Choroid plexus epithelial cell (primary cell): ENCODE measurements at places on chromosomes 2 and 18.

DNA sequence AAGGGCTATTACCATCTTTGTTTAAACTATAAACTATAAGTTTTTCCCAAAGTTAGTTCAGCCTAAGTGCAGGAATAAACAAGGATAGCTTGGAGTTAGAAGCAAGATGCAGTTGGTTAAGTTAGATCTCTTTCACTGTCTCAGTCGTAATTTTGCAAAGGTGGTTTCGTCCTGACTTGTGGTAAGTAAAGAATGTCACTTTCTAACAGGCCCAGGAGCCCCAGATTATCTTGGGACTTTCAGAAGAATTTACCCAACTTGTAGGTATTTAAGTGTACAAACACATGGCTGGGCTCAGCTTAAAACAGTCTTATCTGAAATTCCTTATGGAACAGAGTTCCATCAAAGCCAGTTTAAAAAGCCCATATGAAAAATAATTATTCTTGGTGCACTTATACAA is 18.3 kb upstream of the FAM98A start:
- no peak for DNase-seq

GRCh38 chr2:189127756-189128155 is 51.8 kb downstream of the COL5A2 start:
- DNase-seq = no peak

DNA sequence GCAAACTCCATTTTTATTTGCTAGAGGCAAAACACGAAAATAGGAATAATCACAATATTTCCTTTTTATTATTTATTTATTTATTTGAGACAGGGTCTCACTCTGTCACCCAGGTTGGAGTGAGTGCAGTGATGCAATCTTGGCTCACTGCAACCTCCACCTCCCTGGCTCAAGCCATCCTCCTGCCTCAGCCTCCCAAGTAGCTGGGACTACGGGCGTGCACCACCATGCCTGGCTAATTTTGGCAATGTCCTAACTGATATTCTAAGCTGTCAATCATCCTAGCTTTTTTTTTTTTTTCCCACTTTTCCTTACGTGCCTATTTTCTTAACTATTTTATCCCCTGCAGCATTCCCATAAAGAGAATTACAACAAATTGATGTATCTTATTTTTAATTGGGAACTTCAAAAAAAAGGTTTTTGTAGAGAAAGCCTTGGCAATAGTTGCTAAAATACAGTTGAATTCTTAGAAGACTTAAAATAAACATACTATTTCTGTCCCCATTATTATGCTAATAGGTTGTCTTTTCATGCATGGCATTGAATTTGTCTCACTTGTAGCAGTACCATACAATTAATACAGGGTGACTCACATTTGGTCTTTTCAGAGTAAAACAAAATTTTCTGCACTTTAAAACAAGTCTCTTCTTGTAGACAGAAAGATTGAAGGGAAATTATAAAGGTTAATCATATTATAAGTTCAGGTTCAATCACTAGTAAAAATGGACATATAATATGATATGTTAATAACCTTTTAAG is 153.5 kb downstream of the SLC39A10 start:
- no peak for DNase-seq

DNA sequence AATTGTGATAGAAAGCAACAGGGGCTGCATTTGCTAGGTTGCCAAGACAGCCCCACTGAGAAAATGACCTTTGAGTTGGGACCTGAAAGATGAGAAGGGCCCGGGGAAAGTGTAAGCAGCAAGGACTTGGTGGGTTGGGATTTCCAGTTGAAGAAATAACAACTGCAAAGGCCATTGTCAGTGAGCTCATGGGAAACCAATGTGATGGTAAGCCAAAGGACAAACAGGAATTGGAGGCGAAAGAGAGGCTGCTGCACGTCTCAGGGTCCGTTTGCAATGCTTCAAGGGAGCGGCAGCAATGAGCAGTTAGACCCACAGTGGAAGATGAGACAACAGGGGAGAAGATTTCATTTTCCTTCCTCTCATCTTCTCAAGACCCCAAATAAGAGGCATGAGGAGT is 51.5 kb upstream of the RGPD4 start:
- DNase-seq = no peak

DNA sequence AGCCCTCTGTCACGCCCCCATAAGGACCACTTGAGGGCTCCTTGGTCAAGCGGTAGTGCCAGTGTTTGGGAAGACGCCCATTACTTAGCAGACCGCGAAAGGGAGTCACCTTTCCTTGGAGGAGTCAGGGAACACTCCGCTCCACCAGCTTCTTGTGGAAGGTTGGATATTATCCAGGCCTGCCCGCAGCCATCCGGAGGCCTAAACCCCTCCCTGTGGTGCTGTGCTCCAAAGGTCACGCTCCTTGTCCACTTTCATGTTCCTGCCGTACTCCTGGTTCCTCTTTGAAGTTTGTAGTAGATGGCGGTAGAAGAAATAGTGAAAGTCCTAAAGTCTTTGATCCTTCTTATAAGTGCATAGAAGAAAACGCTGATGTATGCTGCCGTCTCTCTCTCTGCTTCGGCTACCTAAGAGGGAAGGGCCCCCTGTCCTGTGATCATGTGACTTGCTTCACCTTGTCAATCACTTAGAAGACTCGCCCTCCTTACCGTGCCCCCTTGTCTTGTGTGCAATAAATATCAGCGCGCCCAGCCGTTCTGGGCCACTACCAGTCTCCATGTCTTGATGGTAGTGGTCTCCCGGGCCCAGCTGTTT is 1.7 kb upstream of the CATIP start:
- no peak for DNase-seq

GRCh38 chr2:186516396-186516795 is 30.3 kb downstream of the ZC3H15 start:
- no peak for DNase-seq

- DNase-seq = no peak
Measured at GRCh38 chr2:70482401-70482800, 71.2 kb downstream of the TGFA start.

GRCh38 chr18:9182852-9183399 is 46.3 kb downstream of the ANKRD12 start:
- no peak for DNase-seq

DNA sequence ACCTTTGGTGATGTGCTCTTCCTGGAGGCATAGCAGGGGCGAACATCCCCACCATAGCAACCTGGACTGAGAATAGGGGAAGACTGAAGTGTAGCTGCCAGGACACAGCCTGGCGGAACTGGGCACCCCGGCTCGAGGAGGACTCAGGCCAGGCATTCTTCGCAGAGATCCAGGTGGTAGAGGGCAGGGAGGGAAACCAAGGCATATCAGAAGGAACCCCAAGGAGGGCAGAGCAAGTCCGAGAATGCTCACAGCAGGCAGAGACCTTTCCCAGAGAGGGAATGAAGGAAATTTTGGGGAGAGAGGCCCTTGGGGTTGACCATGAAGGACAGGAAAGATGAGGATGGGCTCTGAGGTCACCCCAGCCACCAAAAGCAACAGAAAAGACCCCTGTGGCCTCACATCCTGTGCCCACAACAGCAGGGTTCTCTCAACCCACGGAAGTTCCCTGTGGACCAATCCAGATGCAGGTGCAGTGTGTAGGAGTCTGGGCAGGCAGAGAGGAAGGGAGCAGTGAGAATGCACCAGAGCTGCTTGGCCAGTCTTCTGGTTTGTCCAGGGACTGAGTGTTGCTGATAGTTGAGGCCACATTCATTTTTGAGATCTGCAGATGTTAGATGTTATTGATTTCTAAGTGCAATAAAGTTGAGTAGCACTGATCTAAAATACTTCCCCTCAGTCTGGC is 136.9 kb downstream of the PXDN start:
- no peak for DNase-seq

GRCh38 chr2:232588680-232589585 is 38.4 kb downstream of the EIF4E2 start:
- DNase-seq = peak; percentile 60

- DNase-seq = peak; percentile 52
Measured at GRCh38 chr2:161238560-161239325, 69.5 kb upstream of the PSMD14 start.

GRCh38 chr2:174051741-174052583 is 86.8 kb upstream of the SP3 start:
- DNase-seq = peak; percentile 85

DNA sequence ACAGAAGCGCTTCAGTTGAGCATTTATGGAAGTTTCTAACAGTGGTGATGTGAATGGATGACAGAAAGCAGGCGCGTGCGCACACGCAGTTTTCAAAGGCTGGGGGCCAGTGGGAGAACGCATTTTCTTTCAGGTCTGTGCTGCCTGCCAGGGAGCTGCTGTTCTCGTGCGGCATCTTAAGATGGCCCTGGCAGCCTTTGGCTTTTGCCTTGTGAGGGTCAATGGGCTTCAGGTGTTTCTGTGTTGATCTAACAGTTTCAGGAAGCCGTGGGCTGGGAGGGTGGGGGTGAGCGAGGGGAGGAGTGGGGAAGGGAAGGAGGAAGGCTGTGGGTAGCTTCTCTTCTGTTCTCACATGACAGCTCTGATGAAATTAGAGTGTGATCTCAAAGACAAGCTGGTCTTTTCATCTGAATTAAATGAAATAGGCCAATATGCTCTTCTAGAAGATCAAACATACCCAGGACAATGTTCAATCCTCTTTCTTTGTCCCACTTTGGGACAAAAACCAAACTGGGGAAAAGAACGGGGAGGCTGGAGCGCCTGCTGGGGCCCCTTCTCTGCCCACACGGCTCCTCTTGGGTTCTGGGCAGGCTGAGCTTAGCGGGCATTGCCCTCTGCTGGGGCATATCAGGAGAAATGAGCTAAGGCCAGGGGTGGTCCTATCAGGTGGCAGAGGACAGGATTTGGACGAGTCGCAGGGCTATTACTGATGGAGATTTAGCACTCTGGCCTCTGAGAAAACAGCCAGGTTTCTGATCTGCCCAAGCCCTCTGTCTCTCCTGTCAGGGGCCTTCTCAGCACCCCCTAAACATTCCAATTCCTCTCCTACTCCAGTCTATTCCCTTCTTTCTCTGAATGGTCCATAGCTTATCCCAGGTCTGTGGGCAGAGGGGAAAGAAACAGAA is 126.2 kb upstream of the LGALSL start:
- peak; percentile 45 for DNase-seq

DNA sequence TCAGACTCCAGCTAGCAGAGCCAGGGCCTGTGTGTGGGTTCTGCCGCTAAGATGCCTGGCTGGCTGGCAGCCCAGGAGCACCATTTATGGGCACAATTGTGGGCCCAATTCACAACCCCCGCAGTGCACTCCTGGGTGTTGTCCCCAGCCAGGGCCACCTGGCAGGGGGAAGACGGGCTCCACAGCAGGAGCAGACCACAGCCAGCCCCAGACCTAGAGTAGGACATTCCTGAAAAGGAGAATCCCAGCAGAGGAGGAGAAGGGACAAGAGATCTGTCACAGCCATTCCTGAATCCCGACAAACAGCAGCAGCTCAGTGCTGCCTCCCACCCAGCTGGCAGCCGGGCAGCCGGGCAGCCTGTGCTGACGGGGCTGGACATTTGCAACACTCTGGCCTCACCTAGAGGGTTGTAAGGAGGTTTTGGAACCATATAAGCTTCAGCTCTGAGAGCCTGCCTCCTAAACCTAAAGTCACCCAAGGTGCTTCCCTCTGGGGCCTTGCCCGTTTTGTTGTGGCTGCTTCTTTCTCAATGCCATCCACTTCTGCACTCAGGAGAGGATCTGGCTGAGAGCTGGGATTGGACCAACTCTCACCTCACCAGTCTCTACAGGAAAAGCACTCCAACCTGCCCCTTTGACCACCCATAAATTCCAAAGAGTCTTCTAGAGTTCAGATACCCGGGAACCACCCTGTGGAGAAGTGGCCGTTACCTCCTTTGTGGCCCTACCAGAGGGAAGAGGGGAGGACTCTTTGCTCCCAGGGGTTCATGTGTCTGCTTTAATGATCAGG is 4.1 kb upstream of the TMEM177 start:
- no peak for DNase-seq

GRCh38 chr2:362924-363323 is 75.0 kb upstream of the ALKAL2 start:
- no peak for DNase-seq

- DNase-seq = no peak
Measured at GRCh38 chr2:160565099-160565845, 71.7 kb upstream of the RBMS1 start.

GRCh38 chr18:26579941-26580618 is 31.7 kb upstream of the KCTD1 start:
- no peak for DNase-seq

DNA sequence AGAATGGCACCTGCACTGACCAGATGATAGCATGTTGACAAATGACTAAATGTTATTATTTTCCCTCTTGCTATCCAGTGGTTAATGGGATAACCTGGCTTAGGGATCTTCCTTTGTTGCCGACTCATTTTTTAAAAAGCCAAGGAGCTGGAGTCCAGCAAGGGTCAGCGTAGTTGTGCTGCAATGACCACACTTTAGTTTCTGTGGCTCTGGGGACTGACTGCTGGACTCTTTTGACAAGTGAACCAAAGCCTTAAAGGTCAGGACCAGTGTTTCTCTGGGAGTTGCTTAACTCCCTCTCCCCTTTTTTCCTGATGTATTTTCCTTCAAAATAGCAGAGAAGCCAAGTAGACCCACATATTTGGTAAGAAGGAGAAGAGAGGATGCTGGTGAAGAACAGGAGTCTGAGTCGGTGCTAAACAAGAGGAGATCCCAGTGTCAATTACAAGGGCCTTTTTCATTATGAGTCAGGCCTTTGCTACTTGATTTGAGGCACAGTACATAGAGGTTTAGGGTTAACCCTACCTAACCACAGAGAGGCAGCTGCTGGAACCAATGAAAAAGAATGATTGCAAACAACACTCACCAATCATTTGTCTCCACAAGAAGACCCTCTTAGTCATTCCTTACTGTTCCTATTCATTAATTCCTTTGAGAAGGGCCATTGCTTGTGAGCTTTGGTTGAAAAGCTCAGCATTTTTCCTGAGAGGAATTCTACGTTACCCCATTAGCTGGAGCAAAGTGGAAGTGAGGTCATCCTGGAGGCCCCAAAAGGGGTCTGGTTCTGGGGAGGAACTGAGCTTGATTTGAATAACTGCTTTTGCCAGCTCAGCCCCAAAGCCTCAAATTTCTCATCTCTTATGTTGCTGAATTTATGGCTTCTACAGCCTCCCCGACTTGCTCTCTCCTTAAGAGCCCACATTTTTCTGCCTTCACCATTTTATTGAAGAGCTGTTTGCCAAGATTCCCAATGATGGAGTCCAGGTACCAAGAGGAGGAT is 137.6 kb upstream of the HNMT start:
- no peak for DNase-seq

DNA sequence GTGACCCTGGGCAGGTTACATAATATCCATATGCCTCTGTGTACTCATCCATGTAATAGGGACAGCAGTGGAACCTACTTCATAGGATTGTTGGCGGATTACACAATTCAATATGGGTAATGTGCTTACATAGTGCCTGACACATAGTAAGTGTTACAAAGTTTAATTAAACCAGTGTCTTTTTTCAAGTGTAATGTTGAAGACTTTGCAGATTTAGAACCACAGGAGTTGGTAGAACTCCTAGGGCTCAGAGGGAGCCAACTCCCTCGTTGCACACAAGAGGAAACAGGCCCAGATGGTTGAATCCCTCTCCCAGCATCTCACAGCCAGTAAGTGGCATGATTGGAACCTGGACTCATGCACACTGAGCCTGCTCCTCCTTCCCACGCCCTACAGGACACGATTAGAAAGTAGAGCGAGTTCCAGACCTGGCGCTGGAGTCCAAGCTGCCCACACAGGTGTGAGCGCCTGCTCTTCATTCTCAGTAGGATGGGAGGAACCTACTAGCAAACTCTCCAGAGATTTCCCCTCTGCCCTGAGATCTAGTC is 97.8 kb downstream of the VSNL1 start:
- no peak for DNase-seq
